T-helper 9 cell (primary cell): ENCODE measurements at places on chromosomes 5 and 9.

- DNase-seq: no peak
These were observed 15.9 kb downstream of the FBXW5 start for GRCh38 chr9:136928591-136928990.

DNA sequence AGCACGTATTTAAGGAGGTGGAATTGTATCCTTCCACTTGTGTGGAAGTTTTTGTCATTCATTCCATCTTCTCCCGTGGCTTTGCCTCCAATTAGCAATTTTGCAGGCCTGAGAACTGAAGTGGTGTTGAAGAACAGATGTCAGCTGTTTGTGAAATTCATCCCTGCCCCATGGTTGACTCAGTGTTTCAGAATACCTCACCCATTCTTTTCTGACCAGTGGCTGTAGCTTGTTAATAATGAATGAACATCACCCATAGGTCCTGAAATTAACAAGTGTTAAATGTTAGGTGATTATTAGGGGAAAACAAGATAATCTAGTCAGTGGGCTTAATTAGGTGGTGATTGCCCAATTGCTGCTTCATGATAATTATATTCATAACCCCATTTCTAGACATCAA is 11.7 kb downstream of the ZNF462 start:
- DNase-seq: no peak

DNA sequence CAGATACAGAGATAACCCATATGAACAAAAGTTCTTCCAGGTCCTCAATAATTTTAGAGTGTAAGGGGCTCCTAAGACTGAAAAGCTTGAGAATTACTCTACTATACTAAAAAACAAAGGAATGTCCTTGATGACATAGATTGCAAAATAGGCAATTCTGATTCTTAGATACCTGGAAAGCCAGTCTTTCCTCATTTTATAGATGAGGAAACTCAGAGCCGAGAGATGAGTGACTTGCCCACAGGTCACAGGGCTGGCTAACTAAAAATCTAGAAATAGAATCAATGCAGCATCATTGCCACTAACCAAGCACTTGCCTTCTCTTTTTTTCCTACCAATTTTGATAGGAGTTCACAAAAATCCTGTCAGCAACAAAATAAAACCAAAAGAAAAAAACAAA is 101.2 kb downstream of the EPB41L4A start:
- no peak for DNase-seq

- no peak for DNase-seq
These were observed 33.9 kb downstream of the SH3PXD2B start for GRCh38 chr5:172420235-172420939.

- no peak for DNase-seq
These were observed at the start of gene SMIM32 for GRCh38 chr5:136192526-136193321. Gene SMIM32 (minus strand): TSS chr5:136193162. CDS start chr5:136192524, 638 bp downstream.

GRCh38 chr5:101728933-101729332 is 567.2 kb downstream of the SLCO4C1 start:
- DNase-seq: no peak

- DNase-seq: no peak
These were observed 281.0 kb downstream of the EFNA5 start for GRCh38 chr5:107389775-107390148.

DNA sequence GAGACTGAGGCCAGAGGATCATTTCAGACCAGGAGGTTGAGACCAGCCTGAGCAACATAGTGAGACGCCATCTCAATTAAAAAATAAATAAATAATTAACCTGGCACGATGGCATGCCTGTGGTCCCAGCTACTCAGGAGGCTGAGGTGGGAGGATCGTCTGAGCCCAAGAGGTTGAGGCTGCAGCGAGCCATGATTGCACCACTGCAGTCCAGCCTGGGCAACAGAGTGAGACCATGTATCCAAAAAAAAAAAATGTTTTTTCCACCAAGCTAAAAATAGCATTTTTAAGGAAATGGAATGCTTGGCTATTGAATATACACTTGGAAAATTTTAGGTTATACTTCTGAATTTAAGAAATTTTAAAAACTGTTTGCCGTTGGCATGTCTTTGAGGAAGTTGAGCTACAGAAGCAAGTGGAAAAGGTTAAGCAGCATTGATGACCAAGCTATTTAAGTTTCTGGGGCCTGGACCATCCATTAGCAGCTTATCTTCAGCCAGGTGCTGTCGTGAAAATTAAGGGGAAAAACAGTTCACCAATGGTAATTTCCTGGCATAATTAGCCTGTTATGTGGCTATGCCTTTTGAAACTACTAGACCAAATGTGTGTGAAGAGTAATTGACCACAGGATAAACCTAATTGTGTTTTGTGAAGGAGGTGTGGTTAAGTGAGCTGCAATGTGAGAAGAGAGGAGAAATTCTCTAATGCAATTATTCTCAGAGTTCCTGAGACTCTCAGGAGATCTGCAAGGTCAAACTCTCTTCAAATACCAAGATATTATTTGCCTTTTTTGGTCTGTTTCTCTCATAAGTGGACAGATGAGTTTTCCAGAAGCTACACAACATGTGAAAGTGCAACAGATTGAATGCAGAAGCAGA is 21.0 kb downstream of the F2R start:
- no peak for DNase-seq

DNA sequence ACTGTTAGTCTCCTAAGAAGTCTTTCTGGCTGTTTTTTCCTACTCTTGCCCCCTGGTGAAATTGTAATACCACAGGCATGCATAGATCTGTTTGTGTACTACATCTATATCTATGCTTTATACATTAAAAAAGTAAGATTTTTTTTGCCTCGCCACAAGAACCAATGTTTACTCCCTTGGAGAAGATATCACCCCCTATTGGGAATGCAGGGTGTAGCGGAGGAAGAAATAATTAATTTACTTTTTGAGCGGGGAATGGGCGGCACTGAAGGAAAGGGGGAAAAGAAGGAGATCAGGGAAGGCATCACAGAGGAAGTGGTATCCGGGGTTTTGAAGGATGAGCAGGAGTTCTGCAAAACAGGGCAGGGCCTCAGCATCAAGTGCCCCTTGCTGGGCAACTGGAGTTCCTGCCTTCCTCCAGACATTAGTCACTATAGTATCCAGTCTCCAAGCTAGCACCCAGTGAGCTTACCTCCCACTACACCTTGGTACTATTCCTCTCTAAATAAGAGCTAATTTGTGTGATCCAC is 134.9 kb downstream of the GABBR2 start:
- DNase-seq: no peak

- no peak for DNase-seq
These were observed 235.1 kb upstream of the PRR16 start for GRCh38 chr5:120229036-120229435.

GRCh38 chr5:141745390-141745789 is 63.4 kb upstream of the ARAP3 start:
- no peak for DNase-seq

DNA sequence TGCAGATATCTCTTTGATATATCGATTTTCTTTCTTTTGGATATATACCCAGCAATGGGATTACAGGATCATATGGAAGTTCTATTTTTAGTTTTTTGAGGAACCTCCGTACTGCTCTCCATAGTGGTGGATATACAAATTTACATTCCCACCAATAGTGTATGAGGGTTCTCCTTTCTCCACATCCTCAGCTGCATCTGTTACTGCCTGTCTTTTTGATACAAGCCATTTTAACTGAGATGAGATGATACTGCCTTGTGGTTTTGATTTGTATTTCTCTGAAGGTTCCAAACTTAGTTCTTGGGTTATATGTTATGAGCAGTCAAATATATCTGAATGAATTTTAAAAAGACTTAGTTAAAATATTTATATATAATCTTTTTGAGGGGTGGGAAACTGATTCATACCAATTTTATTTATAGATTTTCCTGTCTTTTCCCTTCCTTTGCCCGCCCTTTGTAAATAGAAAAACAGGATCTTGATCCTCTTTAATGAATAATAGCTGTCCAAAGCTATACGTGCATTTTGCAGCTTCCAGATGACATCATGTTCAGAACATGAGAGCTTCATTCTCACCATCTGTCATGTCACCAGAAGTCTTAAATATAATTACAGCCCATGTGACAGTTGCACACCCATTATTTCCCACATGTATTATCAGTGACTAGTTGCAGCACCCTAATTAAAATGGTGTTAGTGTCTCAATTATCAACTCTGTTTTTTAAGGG is 6.2 kb upstream of the ARHGEF28 start:
- DNase-seq: no peak

- DNase-seq: no peak
These were observed 55.6 kb downstream of the GPR21 start for GRCh38 chr9:123089040-123089439.

DNA sequence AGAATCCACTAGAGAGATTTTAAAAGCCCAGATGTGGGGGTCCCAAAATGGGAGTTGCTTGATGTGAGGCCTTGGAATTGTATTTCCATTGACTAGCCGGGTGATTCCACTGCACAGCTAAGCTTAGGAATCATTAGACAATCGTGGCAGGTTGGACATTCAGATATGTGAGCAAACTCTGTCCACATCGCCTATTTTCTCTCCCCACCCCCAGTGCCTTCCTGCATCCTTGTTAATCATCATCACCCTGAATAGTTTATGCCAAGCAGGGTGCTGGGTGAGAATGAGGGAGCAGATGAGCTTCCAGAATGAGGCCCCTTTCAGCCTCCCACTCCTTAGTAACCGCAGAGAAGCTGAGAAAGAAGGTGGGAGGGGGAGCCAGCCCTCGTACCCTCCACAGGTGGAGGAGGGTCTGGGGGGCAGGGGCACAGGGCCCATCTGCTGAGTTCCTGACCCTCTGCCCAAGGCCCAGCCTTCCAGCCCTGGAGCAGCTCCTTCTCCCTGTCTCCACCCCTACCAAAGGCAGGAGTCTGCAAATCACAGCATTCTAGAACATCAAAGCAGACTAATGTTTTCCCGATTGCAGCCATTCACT is 7.7 kb upstream of the TCOF1 start:
- DNase-seq: no peak

DNA sequence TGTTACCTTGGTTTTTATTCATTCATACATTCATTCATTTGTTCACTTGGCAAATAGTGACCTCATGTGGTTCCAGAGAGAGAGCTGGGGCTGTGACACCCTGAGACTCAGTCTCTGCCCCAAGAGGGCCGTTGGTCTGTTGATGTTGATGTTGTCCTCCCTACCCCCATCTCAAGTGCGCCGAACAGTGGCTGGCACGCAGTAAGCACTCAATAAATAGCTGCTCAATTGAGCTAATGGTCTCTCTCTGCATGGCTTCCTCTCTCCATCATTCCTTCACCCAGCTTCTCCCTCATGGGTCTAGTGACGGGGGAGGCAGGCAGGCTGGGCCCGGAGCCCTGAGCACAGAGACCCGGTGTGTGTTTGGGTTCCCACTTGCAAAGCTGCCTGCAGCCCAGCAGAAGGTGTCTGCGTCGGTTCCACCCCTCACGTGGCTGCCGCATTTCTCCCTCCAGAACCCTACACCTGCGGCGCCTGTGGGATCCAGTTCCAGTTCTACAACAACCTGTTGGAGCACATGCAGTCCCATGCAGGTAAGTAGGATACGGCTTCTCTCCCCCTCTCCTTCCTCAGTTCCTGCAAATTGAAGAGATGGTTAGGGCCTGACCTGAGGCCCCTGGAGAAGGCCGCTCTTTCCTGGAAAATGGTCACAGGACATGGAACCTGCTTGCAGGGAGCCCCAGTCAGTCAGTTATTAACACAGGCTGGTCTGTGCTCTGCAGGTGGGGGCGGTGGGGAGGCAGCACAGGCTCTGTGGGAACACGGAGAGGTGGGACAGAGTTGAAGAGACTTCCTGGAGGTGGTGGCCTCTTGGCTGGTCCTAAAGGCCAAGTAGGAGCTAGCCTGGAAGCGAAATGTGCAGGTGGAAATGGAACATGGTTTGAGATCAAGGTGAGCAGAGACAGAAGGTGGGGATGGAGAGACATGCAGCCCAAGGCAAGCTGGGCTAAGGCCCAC is 42.0 kb downstream of the AMBP start:
- no peak for DNase-seq

DNA sequence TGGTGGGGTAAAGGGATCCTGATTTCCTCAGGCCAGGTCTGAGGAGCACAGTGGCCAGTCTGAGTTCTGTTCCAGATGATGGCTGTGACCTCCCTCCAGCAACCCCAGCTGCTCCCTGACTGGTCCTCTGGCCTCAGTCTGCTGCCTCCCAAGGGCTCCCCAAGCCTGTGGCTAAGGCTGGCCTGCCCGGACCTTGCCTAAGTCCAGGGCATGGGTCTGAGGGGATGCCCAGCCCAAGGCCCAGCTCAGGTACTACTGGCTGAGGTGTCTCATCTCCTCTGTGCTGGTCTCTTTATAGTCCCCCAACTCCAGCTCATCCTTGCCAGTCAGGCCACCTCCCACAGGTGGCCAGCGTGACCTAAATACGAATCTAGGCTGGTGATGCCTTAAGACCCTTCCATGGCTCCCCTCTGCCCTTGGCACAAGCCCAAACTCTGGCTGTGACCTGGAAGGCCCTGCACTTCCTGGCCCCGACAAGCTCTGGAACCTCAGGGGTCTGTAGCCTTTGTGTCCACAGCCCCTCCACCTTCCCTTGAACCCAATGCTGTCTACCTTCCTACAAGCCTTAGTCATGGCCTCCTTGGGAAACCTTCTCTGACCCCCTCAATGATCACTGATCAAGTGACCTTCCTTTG is 9.8 kb downstream of the KIF12 start:
- no peak for DNase-seq

GRCh38 chr5:94367900-94368299 is 250.5 kb downstream of the KIAA0825 start:
- DNase-seq: no peak

DNA sequence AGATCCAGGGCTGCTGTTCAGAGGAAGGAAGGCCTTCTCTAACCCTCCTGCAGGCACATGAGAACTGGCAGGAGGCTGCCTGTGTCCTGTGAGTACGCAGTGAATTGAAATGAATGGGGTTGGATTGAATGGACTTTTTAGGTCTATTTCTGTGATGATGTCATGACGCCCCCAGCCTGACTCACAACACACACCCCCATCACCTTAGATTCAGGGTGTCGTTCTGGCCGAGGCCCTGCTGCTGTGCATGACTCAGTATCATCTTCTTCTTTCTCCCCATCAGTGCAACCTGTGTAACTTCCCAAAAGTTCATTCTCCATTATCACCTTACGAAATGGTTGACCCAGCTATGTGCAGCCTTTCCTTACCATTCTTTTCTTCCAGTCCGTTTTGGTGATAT is 5.4 kb downstream of the PCAT7 start:
- no peak for DNase-seq

- no peak for DNase-seq
These were observed 761 bp downstream of the CCT5 start for GRCh38 chr5:10250806-10251276.

DNA sequence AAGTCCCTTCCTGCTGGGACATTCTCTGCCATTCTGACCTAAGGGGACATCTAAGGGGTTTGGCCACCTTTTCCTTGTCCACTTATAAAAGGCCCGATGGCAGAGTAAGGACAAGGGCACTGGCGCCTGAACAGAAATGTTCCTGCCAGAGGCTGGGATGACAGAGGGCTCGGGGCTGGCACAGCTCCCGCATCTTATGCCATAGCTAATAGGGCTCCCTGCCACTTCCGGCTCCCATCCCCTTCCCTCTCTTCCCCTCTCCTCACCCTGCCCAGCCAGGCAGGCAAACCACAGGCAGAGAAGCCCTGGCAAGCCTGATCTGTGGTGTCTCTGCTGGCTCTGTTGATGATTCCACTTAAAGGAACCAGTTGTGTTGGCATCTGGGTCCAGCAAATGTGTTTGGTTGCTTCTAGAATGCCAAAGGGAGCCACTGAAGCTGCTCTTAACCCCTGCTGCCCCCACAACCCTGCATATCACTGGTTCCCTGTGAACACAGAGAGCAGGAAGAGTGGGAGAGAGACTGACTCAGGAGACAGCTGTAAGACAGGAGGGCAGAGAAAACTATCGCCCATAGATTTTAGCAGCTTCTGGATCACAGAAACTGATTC is 18.4 kb upstream of the ADRA1B start:
- DNase-seq: no peak
